ENCODE measurements at places on chromosomes 3 and 15.

DNA sequence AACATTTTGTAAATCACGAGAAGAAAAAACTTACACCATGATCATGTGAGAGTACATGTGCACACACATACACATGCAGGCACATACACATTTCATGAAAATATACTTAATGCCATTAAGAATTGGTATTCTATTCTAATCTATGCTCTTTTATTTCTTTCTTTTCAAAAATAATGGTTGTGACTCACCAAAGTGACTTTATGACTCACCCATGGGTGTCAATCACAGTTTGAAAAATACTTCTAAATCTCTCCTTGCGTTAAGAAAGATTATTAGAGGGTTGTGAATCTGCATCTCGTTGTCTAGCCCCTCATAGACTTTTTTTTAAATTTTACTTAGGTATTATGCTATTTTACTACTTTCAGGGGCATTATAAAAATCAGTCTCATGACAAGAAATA is 254.2 kb downstream of the TUSC7 start:
- DNase-seq = no peak

- DNase-seq = no peak
Measured at GRCh38 chr3:126617571-126617970, 37.4 kb downstream of the TXNRD3 start.

GRCh38 chr3:74722211-74722610 is 107.8 kb upstream of the CNTN3 start:
- no peak for DNase-seq

GRCh38 chr3:15342945-15343344 is 10.6 kb upstream of the SH3BP5 start:
- DNase-seq = no peak

GRCh38 chr15:59703979-59704796 is 15.1 kb upstream of the BNIP2 start:
- DNase-seq = no peak

DNA sequence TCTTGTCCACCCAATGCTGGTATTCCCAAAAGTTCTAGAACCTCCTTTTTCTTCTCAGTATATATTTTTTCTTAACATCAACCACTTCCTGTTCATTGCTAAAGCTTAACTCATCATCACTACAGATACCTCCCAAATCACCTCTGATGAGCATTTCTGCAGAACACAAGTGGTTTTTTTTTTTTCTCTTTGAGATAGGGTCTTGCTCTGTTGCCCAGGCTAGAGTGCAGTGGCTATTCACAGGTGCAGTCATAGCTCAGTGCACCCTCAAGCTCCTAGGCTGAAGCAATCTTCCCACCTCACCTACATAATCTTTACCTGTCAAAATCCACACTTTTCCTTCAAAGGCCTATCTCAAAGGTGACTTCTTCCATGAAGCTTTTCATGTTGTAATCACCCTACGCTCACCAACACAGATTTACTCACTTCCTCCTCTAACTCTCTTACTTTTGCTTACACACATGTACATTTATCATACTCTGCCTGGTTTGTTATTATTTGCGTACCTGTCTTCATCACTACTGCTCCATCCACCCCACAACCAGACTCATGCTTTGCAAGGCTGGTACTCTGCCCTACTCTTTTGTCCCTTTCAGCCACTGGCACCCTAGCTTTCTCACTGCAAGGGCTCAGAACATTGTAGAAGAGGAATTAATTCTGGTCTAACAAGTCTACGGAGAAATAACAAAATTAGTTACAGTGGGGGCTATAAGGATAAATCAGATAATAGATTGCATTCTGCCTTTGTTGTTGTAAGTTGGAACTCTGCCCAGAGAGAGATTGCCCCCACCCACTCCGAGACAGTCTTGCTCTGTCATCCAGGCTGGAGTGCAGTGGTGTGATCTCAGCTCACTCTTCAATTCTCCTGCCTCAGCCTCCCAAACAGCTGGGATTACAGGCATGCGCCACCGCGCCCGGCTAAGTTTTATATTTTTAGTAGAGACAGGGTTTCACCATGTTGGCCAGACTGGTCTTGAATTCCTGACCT is 27.5 kb downstream of the HERC1 start:
- no peak for DNase-seq

DNA sequence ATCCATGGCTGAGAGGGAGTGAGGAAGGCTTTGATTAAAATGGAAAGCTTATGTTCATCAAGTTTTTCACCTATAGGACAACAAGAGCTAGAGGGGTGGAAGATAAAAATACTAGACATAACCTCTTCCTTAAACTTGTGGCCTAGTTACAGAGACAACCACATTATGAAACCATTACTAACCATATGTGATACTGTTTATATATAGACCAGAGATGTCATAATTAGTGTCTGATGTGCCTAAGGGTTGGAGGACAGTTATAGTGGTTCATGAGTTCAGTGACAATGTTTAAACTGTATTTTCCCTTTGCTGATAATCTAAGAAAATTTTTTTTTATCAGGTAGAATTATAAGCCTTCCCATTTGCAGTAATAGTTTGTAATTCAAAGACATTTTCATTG is 23.7 kb downstream of the PHLDB2 start:
- DNase-seq = no peak

GRCh38 chr3:178833695-178834094 is 237.9 kb downstream of the ZMAT3 start:
- no peak for DNase-seq

DNA sequence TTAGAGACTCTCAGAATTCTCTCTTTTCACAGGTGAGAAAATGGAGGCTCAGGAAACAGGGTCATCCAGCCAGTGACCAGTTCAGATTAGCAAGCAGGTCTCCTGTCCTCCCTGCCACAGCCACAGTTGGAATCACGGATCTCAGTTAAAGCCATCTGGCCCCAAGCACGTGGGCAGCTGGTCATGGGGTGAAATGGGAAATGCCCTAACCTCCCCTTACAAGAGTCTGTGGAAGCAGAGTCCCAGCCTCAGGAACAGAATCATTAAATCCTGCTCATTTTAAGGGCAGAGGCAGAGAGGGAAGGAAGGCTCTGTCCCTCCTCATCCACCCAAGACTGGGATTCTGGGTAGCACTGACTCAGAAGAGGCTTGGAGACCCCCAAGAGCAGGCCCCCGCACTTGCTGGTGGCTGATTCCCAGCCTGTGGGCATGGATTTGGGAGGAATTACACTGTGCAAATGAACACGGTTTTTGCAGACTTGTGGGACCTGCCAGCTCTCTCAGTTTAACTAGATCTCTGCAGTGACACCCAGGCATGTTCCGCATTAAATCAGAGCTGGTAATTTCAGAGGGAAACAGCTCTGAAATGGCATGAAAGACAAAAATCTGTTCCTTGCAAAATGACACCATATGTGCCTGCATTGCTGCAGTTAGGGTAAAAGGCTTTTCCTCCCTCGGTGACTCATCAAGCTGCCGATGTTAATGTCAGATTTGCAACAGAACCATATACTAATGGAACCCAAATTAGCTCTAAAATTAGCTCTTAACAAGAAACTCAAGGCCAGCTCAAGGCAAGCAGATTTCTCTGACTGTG is 89.0 kb downstream of the BDH1 start:
- DNase-seq = no peak

GRCh38 chr15:22966321-22967083 is 13.7 kb downstream of the CYFIP1 start:
- no peak for DNase-seq

- no peak for DNase-seq
Measured at GRCh38 chr3:142224482-142225072, 808 bp downstream of the GK5 start.

DNA sequence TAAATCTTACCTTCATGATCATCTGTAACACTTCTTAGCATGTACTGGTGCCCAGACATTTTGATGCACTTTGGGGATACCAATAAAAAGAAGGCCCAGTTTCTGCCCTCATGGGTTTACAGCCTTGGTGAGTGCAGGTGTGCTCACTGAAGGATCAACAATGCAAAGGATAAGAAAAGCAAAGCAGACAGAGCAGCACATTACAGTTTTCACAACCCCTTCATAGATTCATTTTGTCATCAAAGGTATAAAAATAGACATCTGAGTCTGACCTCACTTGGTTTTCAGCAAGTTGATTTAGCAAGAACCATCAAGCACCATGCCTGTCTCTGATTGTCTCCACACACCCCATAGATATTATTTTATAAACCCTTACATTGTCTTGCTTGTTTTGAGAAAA is 77.6 kb downstream of the BFSP2 start:
- DNase-seq = no peak

- DNase-seq = no peak
Measured at GRCh38 chr15:41169781-41170180, 53.7 kb upstream of the INO80 start.

DNA sequence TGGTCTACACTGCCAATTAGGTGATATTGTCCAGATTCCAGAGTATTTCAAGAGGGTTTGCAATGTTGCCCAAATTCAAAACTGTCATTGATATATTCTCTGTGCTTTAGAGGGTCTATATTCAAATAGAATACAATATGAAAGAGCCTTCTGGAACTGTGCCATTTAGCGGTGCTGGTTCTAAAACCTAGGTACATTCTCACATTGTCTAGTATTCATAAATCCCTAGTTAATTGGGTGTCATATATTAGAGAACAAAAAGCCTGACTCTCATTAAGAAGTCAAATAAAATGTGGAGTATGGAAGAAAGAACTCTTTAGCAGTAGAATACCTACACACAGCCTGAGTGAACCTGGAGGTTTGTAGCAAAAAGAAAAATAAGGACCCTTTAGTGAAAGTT is 447.9 kb downstream of the CNTN6 start:
- DNase-seq = no peak

GRCh38 chr3:30616347-30617027 is 10.1 kb downstream of the TGFBR2 start:
- no peak for DNase-seq
